Bronchial smooth muscle cell (primary cell): ENCODE measurements at places on chromosomes 16 and 17. TPM values are rescaled to one million over a fixed set of nuclear protein-coding genes. Genes with fewer than 3 reads are reported as not detected.

Gene RDM1
- 0.16 TPM in 1 of 2 replicates, not detected in the other for total RNA-seq

Gene WFIKKN2
- under 0.01 and 0.16 TPM in 2 replicates for total RNA-seq

Gene NETO2
- 1.4 and 3.3 TPM in 2 replicates for total RNA-seq

Gene CDC42EP4
- 29.3 and 46.3 TPM in 2 replicates for total RNA-seq

Gene SPATA22
- total RNA-seq, result not detected in 2 replicates

Gene NRN1L
- total RNA-seq, result 0.16 TPM in 1 of 2 replicates, not detected in the other

Gene ERCC4
- 5.3 and 6.1 TPM in 2 replicates for total RNA-seq

Gene CES5A
- total RNA-seq, result not detected in 2 replicates

Gene MT1M
- total RNA-seq, result 2.8 and 3.9 TPM in 2 replicates

Gene CLEC19A
- total RNA-seq, result not detected in 2 replicates

Gene GAST
- not detected in 2 replicates for total RNA-seq

Gene MT1H
- total RNA-seq, result not detected in 2 replicates

Gene ITGAD
- not detected in 2 replicates for total RNA-seq

Gene SMPD3
- under 0.01 and 0.09 TPM in 2 replicates for total RNA-seq

Gene RHBDF1
- 32.3 and 46.5 TPM in 2 replicates for total RNA-seq

Gene AATK
- total RNA-seq, result 0.32 TPM in 1 of 2 replicates, not detected in the other

Gene KRTAP2-3
- total RNA-seq, result not detected in 2 replicates

Gene KRT15
- 0.63 and 1.2 TPM in 2 replicates for total RNA-seq

Gene BCAS3
- 31.2 and 35.9 TPM in 2 replicates for total RNA-seq

Gene OTOA
- under 0.01 and 0.09 TPM in 2 replicates for total RNA-seq

Gene SOST
- 0.09 TPM in 1 of 2 replicates, not detected in the other for total RNA-seq

Gene GCGR
- not detected in 2 replicates for total RNA-seq

Gene TBC1D3C
- 1.5 TPM in 1 of 2 replicates, not detected in the other for total RNA-seq

Gene IRF8
- not detected in 2 replicates for total RNA-seq
